Bronchus fibroblast of lung (primary cell): ENCODE measurements at places on chromosomes 1 and 21. TPM values are rescaled to one million over a fixed set of nuclear protein-coding genes. Genes with fewer than 3 reads are reported as not detected.

Gene PLPPR5
- total RNA-seq, result under 0.01 TPM in 2 replicates

Gene VASH2
- total RNA-seq, result 2.0 and 3.1 TPM in 2 replicates

Gene S100A7
- total RNA-seq, result not detected in 2 replicates

Gene SLC37A1
- 0.74 and 3.7 TPM in 2 replicates for total RNA-seq

Gene OR2T29
- not detected in 2 replicates for total RNA-seq

Gene DYRK1A
- total RNA-seq, result 20.3 and 21.3 TPM in 2 replicates

Gene LMX1A
- not detected in 2 replicates for total RNA-seq

Gene AIRE
- total RNA-seq, result not detected in 2 replicates

Gene ACTL8
- 0.30 and 0.34 TPM in 2 replicates for total RNA-seq

Gene SLC5A9
- not detected in 2 replicates for total RNA-seq

Gene RHEX
- total RNA-seq, result not detected in 2 replicates

Gene C21orf58
- total RNA-seq, result 9.1 and 10.0 TPM in 2 replicates

Gene PALMD
- total RNA-seq, result not detected in 2 replicates

Gene CRNN
- total RNA-seq, result not detected in 2 replicates

Gene KCNK1
- total RNA-seq, result 1.8 and 2.7 TPM in 2 replicates

Gene ZYG11A
- total RNA-seq, result 0.59 and 0.84 TPM in 2 replicates

Gene HMGN1
- 216 and 318 TPM in 2 replicates for total RNA-seq

Gene OR6K3
- not detected in 2 replicates for total RNA-seq

Gene KCNK2
- 4.4 and 4.8 TPM in 2 replicates for total RNA-seq

Gene SPATA6
- 2.4 and 3.0 TPM in 2 replicates for total RNA-seq

Gene ASCL5
- under 0.01 TPM in 1 of 2 replicates, not detected in the other for total RNA-seq

Gene SAMD11
- 1.8 and 2.5 TPM in 2 replicates for total RNA-seq

Gene CELA3B
- total RNA-seq, result not detected in 2 replicates

Gene GBP4
- not detected in 2 replicates for total RNA-seq

Gene GPN2
- total RNA-seq, result 8.7 and 10.4 TPM in 2 replicates

Gene CCDC185
- total RNA-seq, result not detected in 2 replicates

Gene LRRIQ3
- 0.15 and 0.17 TPM in 2 replicates for total RNA-seq

Gene AADACL3
- total RNA-seq, result not detected in 2 replicates

Gene RXFP4
- total RNA-seq, result not detected in 2 replicates

Gene ZFP69
- 2.8 and 3.0 TPM in 2 replicates for total RNA-seq

Gene CFHR1
- total RNA-seq, result 0.17 TPM in 1 of 2 replicates, not detected in the other

Gene ADORA1
- total RNA-seq, result under 0.01 and 0.45 TPM in 2 replicates

Gene PDC
- not detected in 2 replicates for total RNA-seq

Gene GBP7
- total RNA-seq, result not detected in 2 replicates

Gene CFAP74
- total RNA-seq, result not detected in 2 replicates

Gene CCT8
- total RNA-seq, result 265 and 278 TPM in 2 replicates

Gene KISS1
- 7.6 and 7.9 TPM in 2 replicates for total RNA-seq

Gene OPTC
- not detected in 2 replicates for total RNA-seq

Gene PLK3
- total RNA-seq, result 21.3 and 21.5 TPM in 2 replicates

Gene GADD45A
- total RNA-seq, result 70.9 and 72.4 TPM in 2 replicates

Gene PLA2G2A
- not detected in 2 replicates for total RNA-seq

Gene A3GALT2
- total RNA-seq, result not detected in 2 replicates

Gene CASZ1
- total RNA-seq, result 0.30 and 0.34 TPM in 2 replicates

Gene CACNA1S
- not detected in 2 replicates for total RNA-seq

Gene NBPF4
- not detected in 2 replicates for total RNA-seq

Gene PPT1
- total RNA-seq, result 47.0 and 47.2 TPM in 2 replicates

Gene SLC45A3
- total RNA-seq, result 2.5 and 2.7 TPM in 2 replicates

Gene PODN
- 0.30 and 0.84 TPM in 2 replicates for total RNA-seq

Gene LRRC38
- not detected in 2 replicates for total RNA-seq

Gene CDC42
- 276 and 283 TPM in 2 replicates for total RNA-seq

Gene ATP1A4
- total RNA-seq, result not detected in 2 replicates

Gene SLC44A5
- under 0.01 TPM in 1 of 2 replicates, not detected in the other for total RNA-seq
